CD14-positive monocyte (primary cell): ENCODE measurements at places on chromosomes 6 and 20.
A peak's percentile ranks its signal among the peaks of the same experiment; 100 is the strongest.

DNA sequence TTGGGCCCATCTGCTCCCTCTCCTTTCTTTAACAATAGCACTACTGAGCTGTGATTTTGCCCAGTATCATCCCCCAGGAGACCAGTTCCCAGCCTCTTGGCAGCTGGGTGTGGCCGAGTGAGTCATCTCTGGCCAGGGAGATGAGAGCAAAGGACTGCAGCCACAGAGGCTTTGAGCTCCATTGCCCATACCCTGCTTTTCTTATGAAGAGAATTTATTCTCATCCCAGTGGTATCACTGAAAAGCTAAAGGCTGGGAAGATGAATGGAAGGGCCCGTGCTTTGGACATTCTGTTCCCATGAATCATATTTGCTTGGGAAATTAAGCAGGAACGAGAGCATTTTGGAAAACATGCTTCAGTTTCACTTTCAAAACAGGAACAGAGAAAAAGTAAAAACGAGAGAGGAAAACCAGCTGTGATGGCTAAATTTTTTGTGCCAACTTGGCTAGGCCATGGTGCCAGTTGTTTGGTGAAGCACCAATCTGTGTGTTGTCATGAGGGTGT lies 14.9 kb downstream of the CST3 start:
- peak; percentile 57 for DNase-seq

GRCh38 chr6:63355632-63356031 lies 35.8 kb upstream of the LGSN start:
- DNase-seq = no peak

DNA sequence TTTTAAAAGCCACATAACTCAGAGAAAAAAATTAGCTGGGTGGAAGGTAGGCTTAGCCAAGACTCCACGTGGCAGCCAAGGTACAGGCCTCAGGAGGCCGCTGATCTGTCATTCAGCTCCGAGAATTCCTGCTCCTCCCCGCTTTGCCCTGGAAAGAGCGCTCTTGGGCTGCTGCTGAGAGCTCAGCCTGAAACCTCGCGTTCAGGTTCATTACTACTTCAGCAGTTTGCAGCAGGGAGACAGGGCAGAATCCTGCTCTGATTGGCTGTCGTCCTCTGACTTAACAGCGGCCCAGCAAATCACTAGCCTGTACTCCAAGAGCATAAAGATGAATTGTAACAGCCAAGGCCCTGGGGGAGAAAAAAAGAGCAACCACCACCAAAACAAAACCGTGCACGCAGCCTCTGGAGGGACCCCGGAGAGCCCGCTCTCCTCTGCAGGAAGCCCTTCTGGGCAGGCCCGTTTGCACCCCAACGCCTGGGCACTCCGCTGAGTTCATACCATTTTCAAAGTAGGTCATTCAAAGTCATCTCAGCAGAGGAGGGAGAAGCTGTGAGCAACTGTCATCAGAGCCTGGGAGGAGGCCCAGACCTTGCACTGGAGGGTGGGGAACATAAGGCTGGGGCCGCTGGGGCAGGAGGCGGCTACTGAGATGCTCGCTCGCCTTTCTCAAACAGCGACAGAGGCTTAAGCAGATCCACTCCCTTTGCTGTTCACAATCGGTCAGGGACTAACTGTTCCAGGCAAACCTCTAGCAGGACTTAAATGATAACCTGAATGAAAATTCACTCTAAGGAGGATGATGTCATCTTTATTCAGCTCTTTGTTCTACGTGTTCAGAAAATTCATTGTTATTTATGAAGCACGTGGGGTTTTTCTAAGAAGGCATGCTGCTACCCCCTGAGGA lies 42.3 kb upstream of the ATXN1 start:
- no peak for DNase-seq

DNA sequence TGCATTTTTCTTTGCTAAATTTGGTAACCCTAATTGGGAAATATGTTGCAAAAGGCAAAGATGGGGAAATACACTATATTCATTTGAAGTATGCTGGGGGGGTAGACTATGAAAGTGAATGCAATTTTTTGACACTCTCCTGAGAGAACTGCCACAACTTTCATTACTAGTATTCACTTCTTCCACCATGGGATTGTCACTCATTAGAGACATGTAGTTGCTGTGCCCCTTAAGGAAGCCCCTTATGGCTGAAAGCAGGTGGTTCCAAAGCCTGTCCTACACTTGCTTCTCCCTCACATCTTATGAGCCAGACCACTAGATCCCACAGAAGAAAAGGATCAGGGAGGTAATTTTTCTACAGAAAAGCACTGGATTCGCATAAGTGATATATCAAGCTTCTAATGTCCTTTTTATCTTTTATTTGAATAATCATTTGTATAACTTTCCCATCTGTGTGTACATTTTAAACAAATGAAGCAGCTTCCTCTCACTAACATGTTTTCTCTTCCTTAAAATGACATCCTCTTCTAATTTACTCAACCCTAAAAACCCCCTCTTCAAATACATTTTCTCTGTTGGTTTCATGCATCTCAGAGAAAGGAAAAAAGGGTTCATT lies 83.8 kb downstream of the GCLC start:
- DNase-seq = peak; percentile 71

DNA sequence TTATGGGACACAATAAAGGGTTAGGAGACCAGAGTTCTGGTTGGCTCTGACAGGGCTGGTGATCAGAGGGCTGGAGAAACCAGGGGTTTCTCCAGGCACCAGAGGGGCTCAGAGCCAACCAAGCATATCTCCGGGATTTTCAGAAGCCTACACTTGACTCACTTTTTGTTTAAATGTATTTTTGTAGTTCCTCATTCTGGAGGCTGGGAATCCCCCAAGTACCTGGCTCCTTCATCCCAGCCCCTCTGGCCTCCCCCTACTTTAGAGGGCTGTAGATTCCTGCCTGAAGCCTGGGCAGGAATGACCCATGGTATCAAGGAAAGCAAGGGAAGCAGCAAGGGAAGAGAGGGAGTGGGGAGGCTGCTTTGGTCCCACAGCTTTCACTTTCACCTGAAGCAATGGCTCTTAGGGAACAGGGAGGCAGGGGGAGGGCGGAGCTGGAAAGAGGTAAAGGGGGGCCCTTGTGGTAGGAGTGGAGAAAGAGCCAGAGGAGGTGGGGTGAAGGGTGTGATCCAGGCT lies 973 bp downstream of the CD40 start:
- DNase-seq = peak; percentile 79

DNA sequence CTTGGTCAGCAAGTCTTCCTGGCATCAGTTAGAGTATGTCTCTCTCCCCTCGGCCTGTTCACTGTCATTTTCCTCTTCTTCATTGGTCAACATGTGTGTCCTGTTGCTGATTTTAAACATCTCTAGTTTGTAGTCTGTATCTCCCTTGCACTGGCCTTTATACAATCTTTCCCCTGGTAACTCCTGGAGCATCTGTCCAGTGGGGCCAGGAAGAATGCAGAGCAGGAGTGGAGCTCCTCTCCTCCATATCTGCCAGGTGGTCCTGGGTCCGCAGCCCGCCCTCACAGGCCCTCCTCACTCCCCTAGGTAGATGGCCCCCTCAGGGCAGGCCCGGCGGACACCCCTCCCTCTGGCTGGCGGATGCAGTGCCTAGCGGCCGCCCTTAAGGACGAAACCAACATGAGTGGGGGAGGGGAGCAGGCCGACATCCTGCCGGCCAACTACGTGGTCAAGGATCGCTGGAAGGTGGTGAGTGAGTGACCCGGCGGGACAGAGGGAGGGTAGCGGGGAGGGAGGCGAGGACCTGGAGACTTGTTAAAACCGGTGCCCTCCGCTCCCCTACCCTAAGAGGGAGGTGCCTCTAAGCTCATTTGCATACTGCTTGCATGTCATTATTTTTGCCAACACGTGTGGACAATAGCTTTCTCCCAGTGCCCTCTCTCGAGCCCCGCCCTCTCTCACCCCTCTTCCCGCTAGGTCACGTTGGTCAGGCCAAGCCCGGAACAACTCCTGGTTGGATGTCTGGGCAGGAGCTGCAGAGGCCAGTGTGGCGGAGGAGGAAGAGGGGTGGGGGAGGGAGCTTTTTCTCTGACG lies 3.2 kb downstream of the TTBK1 start:
- DNase-seq = peak; percentile 45

DNA sequence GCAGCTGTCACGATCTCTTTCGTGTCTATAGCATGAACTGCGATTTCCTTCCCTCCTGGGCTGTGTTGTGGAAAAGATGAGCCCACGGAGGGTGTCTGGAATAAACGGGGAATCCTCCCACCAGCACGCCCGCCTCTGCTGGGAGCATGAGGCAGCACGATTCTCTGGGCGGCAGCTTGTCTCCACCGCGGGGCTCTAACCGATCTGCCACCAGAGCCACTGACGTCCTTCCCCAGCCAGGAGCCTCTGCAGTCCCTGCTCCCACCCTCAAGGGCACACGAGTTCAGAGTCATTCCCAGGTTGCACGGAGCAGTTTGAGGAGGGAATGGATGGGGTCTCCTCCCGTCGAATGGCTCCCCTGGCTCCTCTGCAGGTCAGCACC lies 197.6 kb downstream of the DLL1 start:
- DNase-seq = no peak

DNA sequence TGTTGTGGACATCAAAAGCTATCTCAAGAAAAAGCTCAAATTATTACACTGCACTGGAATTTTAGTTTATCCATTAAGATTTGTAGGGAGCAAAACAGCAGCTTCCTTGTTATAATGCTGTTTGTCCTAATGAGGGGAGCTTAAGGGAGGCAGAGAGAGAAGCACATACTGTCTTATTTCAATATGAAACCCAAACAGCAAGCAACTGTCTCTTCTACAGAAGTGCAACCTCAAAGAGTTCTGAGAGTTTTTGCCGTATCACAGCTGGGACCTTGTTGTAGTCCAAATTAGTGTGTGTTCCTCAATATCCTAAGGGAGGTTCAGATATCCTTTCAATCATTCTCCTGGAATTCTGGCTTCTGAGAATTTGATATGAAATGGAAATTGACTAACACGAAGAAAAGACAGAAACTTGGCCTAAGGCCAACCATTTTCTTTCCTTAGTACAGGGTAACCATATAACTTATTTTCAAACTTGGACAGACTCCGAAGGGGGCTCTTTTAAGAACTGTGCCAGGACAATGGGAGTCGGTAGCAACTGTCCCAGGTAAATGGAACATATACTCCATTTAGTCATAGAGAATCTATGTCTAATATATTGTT lies 149.3 kb upstream of the CCN2 start:
- DNase-seq = no peak
